ENCODE measurements at places on chromosomes 16 and 17. TPM values are rescaled to one million over a fixed set of nuclear protein-coding genes. Genes with fewer than 3 reads are reported as not detected.

TMUB2 gene
- 20.4 TPM for total RNA-seq

MRPS34 gene
- total RNA-seq: 179 TPM

AOC2 gene
- total RNA-seq: 3.2 TPM

CLEC19A gene
- total RNA-seq: not detected

GPR142 gene
- not detected for total RNA-seq

TP53TG3B gene
- not detected for total RNA-seq

PLA2G10 gene
- not detected for total RNA-seq

CTRB2 gene
- total RNA-seq: not detected

SLC16A11 gene
- total RNA-seq: 0.37 TPM

TMEM220 gene
- 0.21 TPM for total RNA-seq

CACNG3 gene
- total RNA-seq: not detected

KRT9 gene
- not detected for total RNA-seq

KRTAP2-1 gene
- not detected for total RNA-seq

CDH1 gene
- 0.11 TPM for total RNA-seq

DNASE1L2 gene
- 2.2 TPM for total RNA-seq

CCL8 gene
- not detected for total RNA-seq

CCL17 gene
- 0.37 TPM for total RNA-seq

ABCC11 gene
- 0.09 TPM for total RNA-seq

GDPD3 gene
- 6.4 TPM for total RNA-seq

KATNIP gene
- total RNA-seq: 17.0 TPM

ACSM2A gene
- total RNA-seq: 3.8 TPM

SHISA6 gene
- total RNA-seq: not detected

MYH8 gene
- not detected for total RNA-seq

DNAH9 gene
- total RNA-seq: not detected

TEKT1 gene
- not detected for total RNA-seq

GNG13 gene
- not detected for total RNA-seq

ZFPM1 gene
- total RNA-seq: 12.9 TPM

C16orf89 gene
- total RNA-seq: not detected

HS3ST3A1 gene
- 1.2 TPM for total RNA-seq

MT1G gene
- 24.5 TPM for total RNA-seq

PLXDC1 gene
- 1.0 TPM for total RNA-seq

ICAM2 gene
- 85.6 TPM for total RNA-seq

BCL6B gene
- 1.0 TPM for total RNA-seq

PRSS8 gene
- total RNA-seq: not detected

TAOK2 gene
- 36.0 TPM for total RNA-seq

GSDMA gene
- total RNA-seq: 0.53 TPM

ZNF668 gene
- 12.7 TPM for total RNA-seq

HOXB2 gene
- 22.2 TPM for total RNA-seq

SOST gene
- total RNA-seq: not detected

SNN gene
- total RNA-seq: 8.6 TPM

SOX8 gene
- 0.78 TPM for total RNA-seq

EFNB3 gene
- not detected for total RNA-seq

NXN gene
- 0.48 TPM for total RNA-seq

KRTAP9-8 gene
- total RNA-seq: not detected

CFAP52 gene
- not detected for total RNA-seq

MMP28 gene
- not detected for total RNA-seq

BLMH gene
- total RNA-seq: 72.2 TPM

SLC7A6 gene
- total RNA-seq: 107 TPM

SLC16A6 gene
- total RNA-seq: 3.1 TPM

MIEF2 gene
- 7.9 TPM for total RNA-seq

USP31 gene
- 8.0 TPM for total RNA-seq

TPSAB1 gene
- total RNA-seq: not detected

BCO1 gene
- total RNA-seq: not detected

CD300E gene
- total RNA-seq: not detected

TBC1D3G gene
- total RNA-seq: not detected

EPN2 gene
- total RNA-seq: 11.6 TPM

All from activated T-helper 2 cell treated with anti-CD3 and anti-CD28 coated beads, Interferon-gamma antibody, Interleukin-2, Interleukin-4, amounts not matched to agents 10 μg/mL and 5 μg/mL and 100 μg/mL, durations not matched to agents 14 hours and 24 hours and 36 hours (primary cell).